Tibial nerve (tissue), 4 donors: ENCODE measurements at places on chromosomes 7 and 10. TPM values are rescaled to one million over a fixed set of nuclear protein-coding genes. Genes with fewer than 3 reads are reported as not detected.

DNA sequence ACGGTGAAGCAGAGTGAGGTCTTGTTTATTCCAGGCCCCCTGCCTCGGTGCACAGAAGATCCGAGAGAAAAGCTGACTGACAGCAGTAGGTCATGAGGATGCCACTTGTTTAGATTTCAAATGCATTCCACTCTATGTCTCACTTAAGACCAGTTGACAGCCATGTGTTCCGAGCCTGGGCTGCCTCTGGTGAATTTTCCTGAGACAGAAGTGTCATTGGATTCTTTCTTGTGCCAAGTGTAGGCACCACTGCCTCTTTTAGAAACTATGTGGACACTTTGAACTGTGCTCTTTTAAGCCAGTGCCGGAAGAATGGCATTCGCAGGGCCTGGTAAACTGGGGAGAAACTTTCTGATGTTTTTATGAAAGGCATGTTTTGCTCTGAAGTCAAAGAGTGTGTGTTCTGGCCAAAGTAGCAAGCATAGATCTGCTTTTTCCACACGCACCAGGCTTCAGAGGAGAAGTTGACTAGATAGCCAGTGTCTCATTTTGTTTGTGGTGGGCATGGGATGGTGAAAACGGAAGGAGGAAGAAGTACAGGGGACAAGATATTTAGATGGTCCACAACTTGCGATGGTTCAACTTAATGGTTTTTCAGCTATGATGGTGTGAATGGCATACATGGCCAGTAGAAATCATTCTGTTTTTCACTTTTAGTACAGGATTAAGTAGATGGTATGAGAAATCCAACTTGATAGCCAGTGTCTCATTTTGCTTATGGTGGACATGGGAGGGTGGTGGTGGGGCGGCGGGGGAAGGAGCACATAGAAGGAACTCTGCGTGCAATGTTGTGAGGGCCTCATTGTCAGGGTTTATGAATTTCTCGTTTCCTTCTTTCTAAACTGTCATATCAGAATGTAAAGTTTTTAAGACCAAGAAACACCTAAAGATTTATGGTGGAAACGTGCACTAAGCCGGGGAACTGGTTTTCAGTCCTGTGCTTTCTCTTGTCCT lies 41.5 kb downstream of the CYP17A1 start:
- DNase-seq: no peak

- no peak for DNase-seq
Observed at GRCh38 chr7:25964483-25964991, 187.5 kb upstream of the NFE2L3 start.

GRCh38 chr7:13414661-13415107 lies 574.8 kb downstream of the ETV1 start:
- no peak for DNase-seq

The TUBAL3 gene
- 0.22 TPM for total RNA-seq
